ENCODE measurements at places on chromosomes 2 and 18.

- no peak for DNase-seq
Measured at GRCh38 chr2:13481201-13481600, 764.5 kb downstream of the TRIB2 start.

DNA sequence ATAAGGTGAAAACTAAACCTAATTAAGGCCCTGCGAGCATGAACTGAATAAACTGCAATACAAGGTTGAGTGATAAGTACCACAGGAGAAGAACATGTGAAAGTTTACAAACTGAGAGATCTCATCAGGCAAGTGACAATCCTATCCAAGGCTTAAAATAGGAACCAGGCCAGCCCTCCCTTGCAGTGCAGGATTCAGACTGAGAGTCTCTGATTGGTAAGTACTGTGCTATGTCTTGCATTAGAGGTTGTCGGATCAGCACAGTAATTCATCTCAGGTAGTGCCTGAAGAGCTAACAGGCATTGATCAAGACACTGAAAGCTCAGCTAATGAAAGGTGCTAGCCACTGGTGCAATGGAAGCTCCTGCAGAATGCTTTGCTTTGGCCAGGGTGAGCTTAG, 801.7 kb upstream of the ID2 start:
- DNase-seq: no peak

DNA sequence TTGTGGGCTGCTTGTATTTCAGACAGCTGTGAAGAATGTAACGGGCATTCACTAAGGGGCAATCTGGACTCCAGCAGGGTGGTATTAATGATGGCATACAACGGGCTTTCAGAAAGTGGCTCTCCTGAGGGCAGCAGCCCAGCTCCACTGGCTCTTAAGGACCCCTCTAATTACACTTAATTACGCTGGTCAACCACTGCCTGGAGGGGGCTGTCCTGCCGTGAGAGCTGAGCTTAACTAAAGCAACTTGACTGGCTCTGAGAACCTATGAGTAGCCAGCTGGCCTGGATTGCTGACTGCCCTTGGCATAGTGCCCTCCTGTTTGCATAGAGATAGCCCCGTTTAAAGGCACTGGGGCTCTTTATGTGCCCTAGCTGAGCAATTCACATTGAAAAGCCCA, 3.8 kb downstream of the LIPG start:
- no peak for DNase-seq

DNA sequence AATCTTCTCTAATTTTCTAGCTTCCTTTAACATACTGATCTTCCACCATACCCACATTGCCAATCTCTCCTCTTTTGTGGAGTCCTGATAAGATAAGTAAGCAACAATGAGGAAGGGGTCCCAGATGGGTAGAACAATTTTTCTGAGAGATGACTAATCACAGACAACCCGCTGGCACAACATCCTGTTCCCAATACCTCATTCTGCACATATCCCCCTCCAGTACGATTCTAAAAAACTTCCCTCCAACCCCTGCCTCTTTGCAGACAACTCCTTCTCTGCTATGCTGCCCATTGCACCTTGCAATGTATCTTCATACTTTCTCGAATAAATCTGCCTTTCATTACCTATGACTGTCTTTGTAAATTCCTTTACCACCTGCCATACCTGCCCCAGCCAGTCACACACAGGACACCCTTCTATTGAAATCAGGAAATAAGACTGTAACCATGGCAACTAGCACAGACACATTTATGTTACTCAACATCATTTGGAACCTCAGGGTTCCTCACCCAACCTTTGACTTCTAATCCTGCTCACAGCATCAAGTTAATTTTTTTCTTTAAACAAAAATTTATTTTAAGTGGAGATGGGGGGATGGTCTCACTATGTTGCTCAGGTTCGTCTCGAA, 7.4 kb upstream of the EXOC6B start:
- DNase-seq: no peak

DNA sequence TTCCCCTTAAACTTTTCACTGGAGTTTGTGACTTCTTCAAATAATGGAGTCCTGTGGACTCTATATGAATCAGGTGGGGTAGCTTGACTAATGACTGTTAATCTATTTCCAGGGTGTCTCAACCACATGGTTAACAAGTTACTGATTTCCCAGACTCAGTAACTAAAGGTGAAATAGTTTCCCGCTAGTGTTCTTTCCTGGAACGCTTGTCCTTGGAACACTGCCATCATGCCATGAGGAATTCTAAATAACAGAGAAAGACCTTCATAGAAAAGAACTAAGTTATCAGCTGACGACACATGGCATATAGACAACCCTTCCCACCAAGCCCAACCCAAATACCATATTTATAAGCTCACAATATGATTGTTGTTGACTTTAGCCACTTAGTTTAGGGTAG, 1027.9 kb upstream of the FAM98A start:
- no peak for DNase-seq

- no peak for DNase-seq
Measured at GRCh38 chr2:9228088-9228751, 21.6 kb downstream of the ASAP2 start.

- DNase-seq: no peak
Measured at GRCh38 chr18:55405893-55406406, 182.0 kb downstream of the TCF4 start.

DNA sequence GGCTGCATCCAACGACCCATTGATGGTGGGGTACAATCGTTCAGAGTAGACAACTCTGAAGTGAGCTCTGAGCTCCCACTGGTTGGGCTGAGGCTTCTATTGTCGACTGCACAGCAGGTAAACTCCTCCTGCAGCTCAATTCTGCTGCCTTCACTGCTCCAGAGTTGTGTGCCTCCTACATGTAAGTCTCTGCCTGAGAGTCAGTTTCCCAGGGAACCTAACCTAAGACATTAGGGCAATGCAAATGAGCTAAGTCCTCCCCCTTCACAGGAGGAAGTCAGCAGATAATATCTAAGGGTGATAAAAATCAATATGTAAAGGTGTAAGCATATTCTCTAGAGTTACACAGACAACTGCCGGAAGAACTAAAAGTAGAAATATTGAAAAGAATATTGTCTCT, 22.5 kb upstream of the ACYP2 start:
- no peak for DNase-seq

GRCh38 chr2:188610827-188611226, 319.2 kb downstream of the GULP1 start:
- DNase-seq: no peak

- peak; percentile 46 for DNase-seq
Measured at GRCh38 chr2:224038049-224038829, 847 bp downstream of the SERPINE2 start.

GRCh38 chr2:7994397-7994951, 687.4 kb upstream of the ID2 start:
- no peak for DNase-seq

DNA sequence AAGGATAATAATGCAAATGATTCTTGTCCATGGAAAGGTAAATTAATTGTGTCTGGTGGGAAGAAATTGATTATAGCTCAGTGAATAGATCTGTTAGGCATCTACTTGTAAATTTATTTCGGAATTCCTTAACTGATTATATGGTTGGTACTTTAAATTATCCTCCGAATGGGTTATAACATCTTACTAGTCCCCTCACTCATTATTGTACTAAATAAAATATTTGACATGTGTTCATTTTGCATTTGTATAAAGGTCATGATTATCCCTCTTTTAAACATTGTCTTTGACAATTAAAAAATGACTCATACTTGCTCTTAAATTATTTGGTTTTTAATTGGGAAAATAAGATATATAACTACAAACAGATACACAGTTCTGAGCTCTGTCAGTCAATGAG, 47.4 kb downstream of the CAVIN2 start:
- no peak for DNase-seq

DNA sequence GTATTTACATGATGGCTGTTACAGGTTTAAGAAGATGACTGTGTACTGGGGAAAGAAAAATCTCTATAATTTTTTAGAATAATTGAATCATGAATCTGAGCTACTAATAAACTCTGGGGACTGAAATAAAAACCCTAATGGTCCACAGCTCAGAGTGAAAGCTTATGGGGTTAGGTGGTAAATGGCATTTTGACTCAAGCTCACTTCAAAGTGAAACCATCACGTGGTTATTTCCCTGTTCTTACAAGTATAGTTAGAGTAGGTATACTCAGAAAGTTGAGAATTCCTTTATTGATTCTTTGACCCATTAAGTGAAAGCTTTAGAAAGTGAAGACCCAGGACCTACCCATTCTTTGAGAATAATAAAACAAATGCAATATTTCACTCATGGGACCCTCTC, 626.2 kb upstream of the SETBP1 start:
- no peak for DNase-seq

DNA sequence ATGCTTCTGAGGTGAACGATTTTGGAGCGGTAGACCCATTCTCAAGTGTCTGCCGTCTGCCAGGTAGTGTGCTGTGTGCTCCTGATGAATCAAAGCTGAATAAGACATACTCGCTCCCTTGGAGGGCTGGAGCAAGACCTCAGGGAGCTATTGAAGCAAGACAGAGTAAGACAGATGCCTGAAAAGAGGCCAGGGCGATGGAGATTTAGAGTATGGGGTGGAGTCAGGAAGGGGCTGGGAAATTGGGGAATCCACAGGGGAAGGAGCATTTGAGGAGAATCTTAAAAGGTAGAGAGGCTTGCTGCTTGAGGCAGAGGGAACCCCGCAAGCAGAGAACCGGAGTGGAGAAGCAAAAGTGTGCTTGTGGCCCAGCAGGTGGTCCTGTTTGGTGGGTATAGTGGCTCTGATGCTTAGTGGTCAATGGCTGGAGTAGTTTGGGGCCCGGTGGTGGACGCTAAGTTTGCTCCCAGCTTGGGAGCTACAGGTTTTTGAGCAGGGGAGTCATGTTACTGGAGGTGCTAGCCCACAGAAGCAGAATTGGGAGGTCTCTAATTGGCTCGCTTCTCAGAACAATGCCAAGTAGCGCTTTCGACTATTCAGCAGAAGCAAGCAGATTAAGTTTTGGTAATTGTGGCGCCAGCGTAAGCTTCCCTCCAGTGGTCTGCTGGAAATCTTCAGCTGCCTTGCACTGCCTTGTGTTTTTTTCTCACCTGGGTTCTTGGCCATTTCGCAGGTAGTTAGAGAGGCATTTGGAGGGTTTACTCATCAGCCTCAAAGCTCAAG, 2.0 kb downstream of the CNNM4 start:
- no peak for DNase-seq

GRCh38 chr2:113093613-113093977, 25.8 kb downstream of the IL1F10 start:
- no peak for DNase-seq

GRCh38 chr2:237869343-237870102, 10.1 kb downstream of the RAMP1 start:
- DNase-seq: no peak

GRCh38 chr2:58767828-58768714, 526.9 kb upstream of the FANCL start:
- DNase-seq: no peak

All from GM12891 (cell line).